ENCODE measurements at places on chromosomes 5 and 9.

GRCh38 chr9:72635197-72635596 lies 113.8 kb downstream of the TMC1 start:
- DNase-seq = no peak

GRCh38 chr5:76495870-76496269 lies 92.8 kb downstream of the IQGAP2 start:
- DNase-seq = no peak

DNA sequence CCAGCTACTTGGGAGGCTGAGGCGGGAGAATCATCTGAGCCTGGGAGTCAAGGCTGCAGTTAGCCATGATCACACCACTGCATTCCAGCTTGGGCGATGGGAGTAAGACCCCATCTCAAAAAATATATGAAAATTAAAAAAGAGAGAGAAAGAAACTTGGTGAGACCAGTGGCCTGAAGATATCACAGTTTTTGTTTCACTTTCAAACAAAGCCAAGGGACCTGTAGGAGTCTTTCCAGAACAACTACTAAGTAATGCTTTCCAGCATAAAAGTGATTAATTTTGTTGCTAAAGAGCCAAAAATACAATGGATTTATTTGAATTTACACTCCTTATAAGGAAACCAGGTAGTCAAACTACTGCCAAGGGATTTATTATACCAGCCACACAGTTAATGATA lies 23.5 kb downstream of the GKAP1 start:
- DNase-seq = no peak

DNA sequence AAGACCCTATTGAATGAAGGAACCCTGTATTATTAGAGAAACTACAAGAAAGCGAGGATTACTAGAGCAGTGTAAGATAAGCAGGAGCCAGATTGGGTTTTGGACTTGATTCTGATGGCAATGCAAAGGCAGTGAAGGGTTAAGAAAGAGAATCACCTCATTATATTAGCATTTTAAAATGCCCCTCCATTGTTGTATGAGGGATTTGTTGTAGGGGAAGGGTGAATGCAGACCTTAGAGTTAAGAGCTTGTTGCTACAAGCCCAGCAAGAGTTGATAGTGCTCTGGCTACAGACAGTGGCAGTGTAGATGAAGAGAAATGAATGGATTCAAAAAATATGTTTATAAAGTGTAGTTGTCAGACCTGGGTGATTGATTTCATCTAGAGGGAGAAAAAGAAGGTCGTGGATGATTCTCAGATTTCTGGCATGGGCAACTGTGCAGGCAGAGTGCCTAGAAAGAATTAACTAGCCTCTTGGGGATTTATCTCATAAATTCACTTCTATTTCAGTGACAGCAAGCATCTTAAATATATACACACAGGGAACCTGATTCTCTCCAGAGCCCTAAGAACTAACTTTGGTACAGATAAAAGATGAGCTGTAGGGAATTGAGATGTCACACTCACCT lies 344.8 kb downstream of the ARRDC3 start:
- DNase-seq = no peak
